Activated T-cell treated with anti-CD3 and anti-CD28 coated beads for 24 hours (primary cell): ENCODE measurements at places on chromosomes 11 and 22.

DNA sequence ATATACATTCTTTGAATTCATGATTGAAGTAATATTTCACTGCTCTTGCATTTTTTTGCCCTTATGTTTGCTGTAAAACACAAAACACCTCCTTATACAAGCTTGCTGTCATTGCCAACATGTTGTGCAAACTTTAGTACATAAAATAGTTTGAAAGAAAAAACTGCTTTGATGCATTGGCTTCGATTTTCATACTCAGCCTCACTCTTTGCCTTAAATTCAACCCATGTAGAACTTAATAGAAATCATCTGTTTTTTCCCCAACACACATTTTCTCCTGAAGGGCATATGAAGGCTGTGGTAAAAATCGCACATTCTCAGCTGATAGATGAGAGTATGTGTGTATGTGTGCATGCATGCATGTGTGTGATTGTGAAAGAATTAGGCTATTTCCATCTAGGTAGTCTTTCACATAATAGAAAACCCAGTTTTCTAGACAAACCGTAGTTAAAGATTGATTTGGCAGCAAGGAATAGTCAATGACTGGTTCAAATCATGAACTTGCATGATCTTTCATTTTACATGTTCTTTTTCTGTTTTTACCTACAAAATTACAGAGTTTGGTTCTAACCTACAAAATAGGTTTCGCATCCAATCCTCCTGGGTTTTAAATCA lies 72.8 kb upstream of the MTMR2 start:
- DNase-seq: no peak

- DNase-seq: no peak
These were observed 12.7 kb downstream of the OR51B4 start for GRCh38 chr11:5288906-5289550.

GRCh38 chr22:44623771-44624510 lies 78.1 kb upstream of the PRR5 start:
- DNase-seq: no peak

- DNase-seq: no peak
These were observed 272.1 kb downstream of the BRD1 start for GRCh38 chr22:49555526-49555925.

- peak; percentile 38 for DNase-seq
These were observed at the start of gene PHLDA2 for GRCh38 chr11:2928605-2929530. PHLDA2 (minus strand) TSS chr11:2929420; CDS start chr11:2929364, 56 bp downstream.

GRCh38 chr22:20857247-20857643 lies 1.4 kb downstream of the PI4KA start:
- DNase-seq: no peak

- DNase-seq: no peak
These were observed 23.9 kb downstream of the PI4KA start for GRCh38 chr22:20834725-20835124.

- no peak for DNase-seq
These were observed 5.4 kb upstream of the MTMR3 start for GRCh38 chr22:29877620-29878019.

DNA sequence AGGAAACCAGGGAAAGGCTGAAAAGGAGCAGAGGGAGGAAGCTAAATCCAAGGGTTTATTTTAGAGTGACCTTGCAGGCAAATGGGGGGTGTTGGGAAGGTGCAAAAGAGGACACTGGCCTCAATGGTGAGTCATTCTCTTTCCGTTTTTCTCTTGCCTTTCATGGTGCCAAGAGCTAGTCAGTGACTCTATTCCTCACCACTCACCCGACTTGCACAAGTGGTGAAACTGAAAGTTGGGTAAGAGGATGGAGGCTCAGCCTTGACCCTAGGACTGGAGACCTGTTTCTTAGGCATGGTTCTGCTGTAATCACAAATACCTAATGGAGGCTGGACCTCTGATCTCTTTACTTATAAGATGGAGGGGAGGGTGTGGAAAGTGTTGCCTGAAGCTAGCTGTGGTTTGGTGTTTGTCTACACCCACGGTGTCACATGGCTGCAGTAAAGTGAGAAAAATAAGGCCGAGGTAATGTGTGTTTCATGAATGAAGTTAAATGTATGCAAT lies 67.3 kb upstream of the CREB3L1 start:
- no peak for DNase-seq

- DNase-seq: no peak
These were observed 1127.5 kb downstream of the BRD1 start for GRCh38 chr22:48700180-48700565.

- peak; percentile 72 for DNase-seq
These were observed 170.2 kb downstream of the BRD1 start for GRCh38 chr22:49657275-49657973.

DNA sequence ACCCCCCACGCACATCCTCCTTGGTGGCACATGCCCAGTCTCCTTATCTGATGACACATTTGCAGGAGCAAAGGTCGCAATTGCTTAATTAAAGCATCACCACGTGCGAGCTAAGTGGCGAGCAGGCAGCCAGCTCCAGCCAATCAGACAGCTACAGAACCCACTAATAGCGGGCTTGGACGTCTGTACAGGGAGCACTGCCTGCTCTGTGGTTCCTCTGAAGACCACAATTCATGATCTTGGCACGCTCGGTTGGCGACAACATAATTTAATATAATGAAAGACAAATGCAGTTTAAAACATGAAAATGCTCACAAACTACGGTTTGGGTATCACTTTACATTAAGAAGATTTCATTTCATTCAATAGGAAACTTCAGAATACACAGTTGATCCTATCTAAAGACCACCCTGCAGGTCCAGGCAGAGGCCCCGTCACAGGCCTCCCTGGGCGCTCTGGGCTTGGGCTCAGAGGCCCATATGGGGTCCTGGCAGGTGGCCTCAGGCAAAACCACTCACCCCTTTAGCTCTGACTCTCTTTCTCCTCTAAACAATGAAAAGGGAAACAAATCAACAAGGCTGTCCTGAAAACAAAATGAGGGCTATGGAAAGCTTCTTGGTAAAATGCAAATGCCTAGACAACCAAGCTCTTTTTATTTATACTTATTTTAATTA lies 10.4 kb downstream of the PACSIN2 start:
- no peak for DNase-seq

- DNase-seq: no peak
These were observed 3.5 kb downstream of the CNTF start for GRCh38 chr11:58625826-58626460.

DNA sequence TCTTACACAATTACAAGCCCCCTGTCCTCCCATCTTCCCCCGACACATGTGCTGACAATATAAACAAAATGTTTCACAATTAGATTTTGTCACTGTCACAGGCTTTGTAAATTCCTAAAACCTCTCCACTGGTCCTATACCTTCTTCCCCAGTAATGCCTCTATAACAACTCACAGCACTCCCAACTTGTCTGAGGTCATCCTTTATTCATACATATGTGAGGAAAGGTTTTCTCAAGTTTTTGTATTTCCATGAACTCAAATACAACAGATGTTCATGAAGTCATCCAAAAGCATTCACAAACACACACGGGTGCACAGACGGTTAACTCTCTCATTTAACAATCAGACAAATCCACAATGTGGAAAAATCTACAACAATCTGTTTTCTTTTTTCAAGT lies 1.9 kb downstream of the OR52H1 start:
- no peak for DNase-seq

GRCh38 chr11:78081583-78081982 lies 1.9 kb upstream of the NDUFC2 start:
- no peak for DNase-seq

- DNase-seq: no peak
These were observed 98.5 kb downstream of the SMCO4 start for GRCh38 chr11:93444617-93445073.

- no peak for DNase-seq
These were observed 40.0 kb upstream of the PRDM11 start for GRCh38 chr11:45106440-45106839.

GRCh38 chr22:46569055-46569847 lies 31.8 kb upstream of the CELSR1 start:
- DNase-seq: no peak

DNA sequence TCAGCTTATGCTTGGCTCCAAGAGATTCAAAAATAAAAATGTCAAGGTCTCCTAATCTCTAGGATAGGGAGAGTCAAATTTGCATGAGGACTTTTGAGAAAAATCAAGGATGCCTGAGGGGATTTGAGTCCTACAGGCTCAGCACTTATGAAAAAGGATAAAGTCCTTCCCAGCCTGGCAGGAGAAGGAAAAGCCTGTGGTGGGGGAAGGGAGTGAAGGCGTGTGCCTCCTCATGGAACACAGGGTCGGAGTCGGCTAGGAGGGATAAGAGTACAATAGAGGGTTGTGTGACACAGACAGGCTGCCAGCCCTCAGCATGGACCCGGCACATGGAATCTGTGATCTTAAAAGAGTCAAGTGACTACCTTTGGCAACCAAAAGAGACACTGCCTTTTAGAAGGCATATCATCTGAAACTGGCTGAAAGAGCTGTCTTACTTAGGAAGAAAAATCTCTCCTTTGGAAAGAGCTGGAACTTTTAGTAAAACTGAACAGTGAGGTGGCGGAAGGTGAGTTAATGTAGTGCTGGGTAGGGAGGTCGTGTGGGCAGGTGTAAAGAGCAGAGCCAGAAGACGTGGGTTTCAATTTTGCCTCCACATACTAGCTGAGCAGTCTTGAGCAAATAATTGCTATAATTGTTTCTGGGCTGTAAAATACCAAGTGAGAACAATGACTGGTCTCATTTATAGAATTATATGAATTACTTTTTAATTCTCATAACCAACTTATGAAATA lies 58.8 kb upstream of the RDX start:
- DNase-seq: no peak

GRCh38 chr11:129223701-129224149 lies 31.6 kb upstream of the ARHGAP32 start:
- no peak for DNase-seq

GRCh38 chr22:29539105-29539504 lies 14.5 kb downstream of the THOC5 start:
- no peak for DNase-seq

- DNase-seq: no peak
These were observed 295.3 kb upstream of the SYN3 start for GRCh38 chr22:33353502-33353901.

GRCh38 chr11:43797337-43797736 lies 83.3 kb upstream of the ALKBH3 start:
- no peak for DNase-seq

DNA sequence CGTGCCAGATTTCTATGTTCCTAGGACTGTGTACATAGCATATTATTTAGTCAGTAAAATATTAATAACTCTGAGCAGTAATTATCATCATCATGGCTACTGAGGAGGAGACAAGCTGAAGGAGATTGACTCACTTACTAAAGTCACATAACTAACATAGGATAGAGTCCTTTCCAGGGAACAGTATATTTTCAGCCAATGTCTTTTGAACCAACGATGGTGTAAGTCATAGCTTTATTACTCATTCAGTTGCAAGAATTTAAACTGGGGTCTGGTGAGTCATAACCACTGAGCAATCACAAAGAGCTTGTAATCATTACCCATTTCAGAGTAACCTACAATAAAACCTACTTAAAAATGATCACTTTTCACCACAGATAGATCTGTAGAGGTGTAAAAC lies 1564.8 kb upstream of the TENM4 start:
- DNase-seq: no peak

DNA sequence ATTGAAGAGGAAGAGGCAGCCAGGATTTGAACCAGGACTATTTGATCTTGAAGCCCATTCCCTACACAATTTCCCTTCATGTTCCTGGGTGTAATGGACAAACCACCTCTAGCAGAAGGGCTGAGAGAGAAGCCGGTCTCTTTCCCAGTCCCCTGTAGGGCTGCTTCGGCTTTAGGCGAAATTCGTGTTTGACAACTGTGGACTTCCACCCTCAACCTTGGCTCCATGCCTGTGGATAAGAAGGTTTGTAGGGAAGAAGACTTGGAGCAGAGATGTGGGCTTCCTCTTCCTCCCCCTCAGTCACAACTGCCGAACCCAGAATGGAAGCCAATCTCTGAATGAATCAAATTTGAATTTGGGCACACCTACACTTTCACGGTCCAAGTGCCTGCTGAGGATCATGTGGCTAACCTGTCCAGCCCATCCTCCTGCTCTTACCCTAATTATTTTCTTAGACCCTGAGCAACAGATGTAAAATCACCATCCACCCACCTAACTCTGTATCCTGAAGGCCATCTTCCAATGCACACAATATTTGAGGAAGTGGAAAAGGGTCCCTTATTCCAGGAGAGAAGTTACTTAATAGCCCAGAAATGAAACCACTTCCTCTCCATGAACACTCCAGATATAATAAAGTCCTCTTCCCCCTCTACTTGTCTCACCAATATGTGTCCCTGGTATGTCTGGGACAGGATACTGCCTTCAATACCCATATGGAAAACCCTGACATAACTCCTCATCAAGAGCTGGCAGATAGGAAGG lies 10.1 kb upstream of the SCN2B start:
- DNase-seq: no peak

DNA sequence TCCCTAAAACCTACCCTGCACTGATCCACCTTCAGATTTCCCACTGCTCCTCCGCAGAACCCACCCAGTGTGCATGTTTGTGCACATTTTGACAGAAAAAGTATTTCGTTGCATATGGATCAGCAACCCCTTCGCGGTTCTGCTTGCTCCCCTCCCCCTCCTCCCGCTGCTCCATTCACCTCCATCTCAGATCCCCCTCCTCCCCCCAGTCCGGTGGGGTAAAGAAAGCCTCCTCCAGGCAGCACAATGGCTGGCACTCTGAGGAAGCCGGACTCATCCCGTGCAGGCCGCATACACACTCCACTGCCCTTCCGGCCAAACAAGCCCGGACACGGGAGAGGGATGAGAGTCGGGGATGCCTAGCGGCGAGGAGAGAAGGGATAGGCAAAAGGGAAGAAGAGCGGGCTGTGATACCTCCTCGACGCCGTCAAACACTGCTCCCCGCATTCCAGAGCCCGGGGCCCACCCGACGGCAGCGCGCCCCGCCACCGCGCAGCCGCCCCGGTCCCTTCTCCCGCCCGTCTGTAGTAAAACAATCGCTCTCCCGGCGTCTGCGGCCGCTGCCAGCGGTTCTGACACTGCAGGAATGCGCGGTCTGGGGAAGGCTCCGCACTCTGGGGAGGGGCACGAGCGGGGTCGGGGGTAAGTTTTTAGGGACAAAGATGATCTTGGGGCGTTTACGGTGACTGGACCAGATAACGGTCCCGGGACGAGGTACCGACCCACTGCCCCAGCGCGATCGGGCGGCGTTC lies 915 bp downstream of the FEZ1 start:
- DNase-seq: no peak

DNA sequence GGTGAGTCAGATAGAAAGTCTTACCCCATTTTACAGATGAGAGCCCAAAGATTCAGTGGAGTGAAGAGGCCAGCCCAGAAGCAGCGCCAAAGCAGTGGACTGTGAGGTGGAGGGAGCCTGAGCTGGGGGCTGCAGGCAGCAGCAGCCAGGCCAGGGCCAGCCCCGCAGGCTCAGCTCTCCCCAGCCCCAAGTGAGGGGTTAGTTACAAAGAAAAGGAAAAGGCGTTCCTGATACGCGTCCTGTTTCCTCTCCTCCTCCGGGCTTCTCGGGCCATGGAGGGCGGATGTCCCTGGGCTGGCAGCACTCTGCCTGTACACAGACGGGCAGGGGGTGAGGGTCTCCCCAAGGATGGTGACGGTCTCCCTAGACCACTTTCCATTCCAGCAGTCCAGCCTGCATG lies 44.9 kb downstream of the ARRB1 start:
- DNase-seq: no peak
